ENCODE measurements at places on chromosomes 11 and 22.
A peak's percentile ranks its signal among the peaks of the same experiment; 100 is the strongest.

DNA sequence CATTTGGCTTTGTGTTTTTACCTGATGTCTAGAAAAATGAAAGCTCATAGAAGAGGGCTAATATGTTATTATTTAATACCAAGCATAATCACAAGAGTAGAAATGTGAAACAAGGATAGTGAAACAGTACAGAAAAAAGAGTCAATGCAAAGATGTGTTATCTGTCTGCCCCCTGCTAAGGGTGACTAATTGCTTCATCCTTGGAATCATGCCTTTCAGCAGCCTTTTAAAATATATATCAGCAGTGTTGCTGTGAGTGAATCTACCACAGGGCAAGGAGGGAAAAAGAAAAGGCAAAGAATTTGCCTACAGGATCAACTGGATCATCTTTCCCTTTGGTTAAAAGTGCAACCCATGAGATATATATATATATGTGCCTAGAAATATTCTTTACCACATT is 867.2 kb upstream of the RAG2 start:
- DNase-seq: no peak

DNA sequence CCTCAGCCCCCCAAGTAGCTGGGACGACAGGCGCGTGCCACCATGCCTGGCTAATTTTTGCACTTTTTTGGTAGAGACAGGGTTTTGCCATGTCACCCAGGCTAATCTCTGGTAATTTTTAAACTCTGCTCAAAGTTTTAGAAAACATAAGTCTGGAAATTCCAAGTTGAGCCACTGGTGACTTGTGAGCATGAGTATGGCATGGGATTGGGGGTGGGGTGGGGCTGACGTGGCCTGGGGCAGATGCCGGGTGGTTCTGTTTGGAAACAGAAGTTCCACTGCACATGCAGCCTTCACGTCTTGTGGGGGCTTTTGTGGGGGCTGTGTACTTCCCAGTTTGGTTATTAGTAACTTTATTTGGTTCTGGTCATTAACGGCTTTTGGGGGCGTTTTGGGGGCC is 67.3 kb downstream of the PTPRJ start:
- DNase-seq: no peak

GRCh38 chr11:132088551-132088950 is 718.1 kb downstream of the NTM start:
- DNase-seq: no peak

- DNase-seq: no peak
These were observed 40.2 kb upstream of the ACCSL start for GRCh38 chr11:44007481-44008087.

DNA sequence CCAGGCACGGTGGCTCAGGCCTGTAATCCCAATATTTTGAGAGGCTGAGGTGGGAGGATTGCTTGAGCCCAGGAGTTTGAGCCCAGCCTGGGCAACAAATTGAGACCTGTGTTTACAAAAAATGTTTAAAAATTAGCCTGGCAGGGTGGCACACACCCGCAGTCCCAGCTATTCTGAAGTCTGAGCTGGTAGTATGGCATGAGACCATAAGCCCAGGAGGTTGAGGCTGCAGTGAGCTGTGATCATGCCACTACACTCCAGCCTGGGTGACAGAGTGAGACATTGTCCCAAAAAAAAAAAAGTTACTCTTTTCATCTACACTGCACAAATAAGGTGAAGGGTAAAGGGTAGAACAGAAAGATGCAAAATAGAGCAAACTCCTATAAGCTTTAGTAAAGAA is 22.3 kb upstream of the PPP2R1B start:
- DNase-seq: no peak

DNA sequence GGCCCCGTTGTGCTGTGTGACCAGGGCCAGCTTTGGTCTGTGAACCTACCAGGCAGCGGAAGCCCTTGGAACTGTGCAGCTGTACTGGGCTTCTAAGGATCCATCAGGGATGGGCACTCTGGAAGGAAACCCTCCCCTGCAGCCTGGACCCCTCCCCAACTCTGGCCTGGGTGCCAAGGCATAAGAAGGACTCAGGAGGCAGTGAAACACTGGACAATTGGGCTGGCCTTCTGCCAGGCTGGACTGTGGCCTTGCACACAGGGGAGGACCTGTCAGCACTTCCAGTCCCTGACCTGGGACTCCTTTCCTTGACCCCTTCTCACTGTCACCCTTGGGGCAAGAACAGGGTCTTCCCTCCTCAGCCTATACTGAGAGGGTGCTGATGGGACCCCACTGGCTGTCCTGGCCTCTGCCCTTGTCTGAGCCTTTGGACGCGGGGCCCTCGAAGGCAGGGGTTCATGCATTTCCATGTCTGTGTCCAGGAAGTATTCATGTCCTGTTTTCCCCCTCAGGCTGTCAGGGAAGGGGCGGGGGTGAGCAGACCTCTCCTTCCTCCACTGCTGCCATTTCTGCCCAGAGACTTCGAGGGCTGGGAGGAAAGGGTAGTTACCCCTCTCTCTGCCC is 39.6 kb downstream of the PDE2A start:
- no peak for DNase-seq

GRCh38 chr22:30753701-30754100 is 59.0 kb downstream of the OSBP2 start:
- DNase-seq: no peak

GRCh38 chr11:119617340-119617713 is 111.7 kb downstream of the NECTIN1 start:
- no peak for DNase-seq

DNA sequence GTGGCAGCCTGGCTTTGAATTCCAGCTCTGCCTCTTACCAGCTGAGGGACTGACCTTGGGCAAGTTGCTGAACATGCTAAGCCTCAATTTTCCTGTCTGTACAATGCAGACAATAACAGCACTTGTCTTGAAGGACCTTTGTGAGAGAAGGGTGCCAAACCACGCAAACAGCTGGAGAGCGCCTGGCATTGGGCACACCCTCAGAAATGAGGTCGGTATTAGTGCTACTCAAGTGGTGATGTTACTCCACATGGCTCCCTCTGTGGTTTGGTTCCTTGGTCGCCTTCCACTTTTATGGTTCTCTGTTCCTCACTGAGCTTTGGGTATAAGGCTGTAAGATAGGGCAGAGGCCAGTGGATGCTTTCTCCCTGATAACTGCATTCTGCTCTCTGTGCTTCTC is 8.2 kb downstream of the UBASH3B start:
- no peak for DNase-seq

GRCh38 chr11:67353317-67354074 is at the start of gene POLD4:
Gene POLD4 (minus strand): TSS chr11:67353546. CDS start chr11:67353399, 147 bp downstream.
- DNase-seq: peak; percentile 97

GRCh38 chr22:24474649-24475255 is 20.4 kb upstream of the UPB1 start:
- DNase-seq: no peak

GRCh38 chr11:122311216-122311755 is 195.3 kb upstream of the BLID start:
- no peak for DNase-seq

- DNase-seq: no peak
These were observed 5.2 kb downstream of the SLC25A17 start for GRCh38 chr22:40813912-40814315.

All from midbrain (tissue), 1 donor.